ENCODE measurements at places on chromosomes 6 and 20.

DNA sequence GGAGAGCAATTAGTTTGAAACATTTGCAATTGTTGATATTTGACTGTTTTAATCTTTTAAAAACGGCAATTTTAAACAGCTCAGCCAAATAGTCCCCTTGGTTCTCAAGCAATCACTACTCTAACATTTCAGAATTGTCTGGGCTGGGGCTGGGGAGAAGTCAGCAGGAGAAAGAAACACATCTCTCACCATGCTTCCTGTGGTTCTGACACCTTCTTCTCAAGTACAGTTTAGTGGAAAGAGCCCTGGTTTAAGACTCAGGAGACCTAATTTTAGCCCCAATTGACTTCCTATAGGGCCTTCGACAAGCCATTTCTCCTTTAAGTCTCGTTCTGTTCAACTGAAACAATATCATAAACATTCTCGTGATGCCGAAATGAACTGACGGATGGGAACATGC lies 168.4 kb upstream of the CDYL start:
- no peak for DNase-seq

GRCh38 chr6:142485256-142485655 lies 183.4 kb downstream of the ADGRG6 start:
- DNase-seq, result no peak

- DNase-seq, result no peak
These were observed 602.9 kb upstream of the ARID1B start for GRCh38 chr6:156174031-156174890.

- no peak for DNase-seq
These were observed 208.4 kb upstream of the CNR1 start for GRCh38 chr6:88374553-88374952.
